Stimulated activated CD4-positive, alpha-beta T cell treated with anti-CD3 and anti-CD28 coated beads, Interleukin-12 subunit alpha, Interleukin-12 subunit beta, amount 100 ng/mL, for 24 hours (primary cell): ENCODE measurements at places on chromosomes 6 and 20.
A peak's percentile ranks its signal among the peaks of the same experiment; 100 is the strongest.

DNA sequence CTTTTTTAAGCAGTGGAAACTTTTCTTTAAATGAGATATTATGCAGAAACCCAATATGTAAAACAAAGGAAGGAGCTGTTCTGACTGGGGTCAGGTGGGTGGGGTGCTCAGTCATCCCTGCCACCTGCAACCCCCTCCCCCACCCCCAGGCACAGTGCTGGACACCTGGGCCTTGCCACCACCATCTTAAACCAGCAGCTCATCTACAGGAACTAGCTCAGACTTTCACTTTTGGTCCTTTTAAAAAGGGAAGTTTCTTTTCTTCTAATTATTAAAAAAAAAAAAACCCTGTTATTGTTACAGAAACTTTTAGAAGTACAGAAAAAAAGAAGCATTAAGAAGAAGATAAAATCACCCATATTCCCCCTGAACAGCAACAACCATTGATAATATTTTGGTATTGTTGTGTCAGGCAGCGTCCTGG, 37.1 kb downstream of the PPP1R16B start:
- DNase-seq = peak; percentile 50

- DNase-seq = no peak
Measured at GRCh38 chr6:161198176-161198575, 75.7 kb downstream of the AGPAT4 start.

DNA sequence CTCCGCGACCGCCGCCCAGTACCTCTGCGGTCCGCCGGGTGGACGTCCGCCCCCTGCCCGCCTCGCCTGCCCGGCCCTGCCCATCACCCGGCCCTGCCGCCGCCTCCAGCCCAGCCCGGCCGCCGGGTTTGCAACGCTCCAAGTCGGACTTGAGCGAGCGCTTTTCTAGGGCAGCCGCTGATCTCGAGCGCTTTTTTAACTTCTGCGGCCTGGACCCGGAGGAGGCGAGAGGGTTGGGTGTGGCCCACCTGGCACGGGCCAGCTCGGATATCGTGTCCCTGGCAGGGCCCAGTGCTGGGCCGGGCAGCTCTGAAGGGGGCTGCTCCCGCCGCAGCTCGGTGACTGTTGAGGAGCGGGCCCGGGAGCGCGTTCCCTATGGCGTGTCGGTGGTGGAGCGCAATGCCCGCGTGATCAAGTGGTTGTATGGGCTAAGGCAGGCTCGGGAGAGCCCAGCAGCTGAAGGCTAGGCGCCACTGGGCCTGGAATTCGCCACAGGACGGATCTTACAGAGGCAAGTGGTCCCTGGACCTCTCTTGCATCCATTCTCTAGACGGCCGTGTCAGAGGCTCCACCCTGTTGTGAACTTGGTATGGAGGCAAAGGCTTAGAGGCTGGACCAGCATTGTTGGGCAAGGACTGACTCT, 11.8 kb downstream of the FAM110A start:
- DNase-seq = no peak

DNA sequence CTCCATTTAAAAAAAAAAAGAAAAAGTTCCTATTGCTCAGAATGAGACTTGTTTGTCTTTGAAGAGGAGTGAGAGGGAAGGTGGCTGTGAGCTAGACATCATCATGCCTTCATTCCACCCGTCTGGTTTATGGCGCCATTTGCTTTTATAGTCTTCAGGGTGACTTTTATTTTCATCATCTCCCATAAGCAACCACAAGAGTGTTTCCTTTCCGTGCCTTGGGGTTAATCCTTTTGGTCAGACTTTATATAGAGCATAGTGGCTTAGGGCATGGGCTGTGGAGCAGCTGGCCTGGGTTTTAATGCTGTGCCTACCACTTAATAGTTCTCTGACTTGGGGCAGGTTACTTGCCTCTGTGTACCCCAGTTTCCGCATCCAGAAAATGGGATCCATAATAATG, 77.8 kb downstream of the RREB1 start:
- DNase-seq = no peak

- peak; percentile 88 for DNase-seq
Measured at GRCh38 chr20:43749734-43750294, 23.0 kb upstream of the GTSF1L start.

- DNase-seq = no peak
Measured at GRCh38 chr6:2743280-2744208, 7.2 kb downstream of the MYLK4 start.
